ENCODE measurements at places on chromosomes 3 and 15. TPM values are rescaled to one million over a fixed set of nuclear protein-coding genes. Genes with fewer than 3 reads are reported as not detected.

- DNase-seq, result no peak
These were observed 47.9 kb upstream of the LCTL start for GRCh38 chr15:66613743-66614142.

GRCh38 chr3:164962610-164963009 lies 115.7 kb downstream of the SI start:
- DNase-seq, result no peak

GRCh38 chr15:69011641-69012040 lies 2.9 kb upstream of the NOX5 start:
- DNase-seq, result no peak

GRCh38 chr15:60539016-60539415 lies 60.1 kb upstream of the ICE2 start:
- DNase-seq, result no peak

GRCh38 chr3:195899701-195900435 lies 8.5 kb downstream of the TNK2 start:
- no peak for DNase-seq

DNA sequence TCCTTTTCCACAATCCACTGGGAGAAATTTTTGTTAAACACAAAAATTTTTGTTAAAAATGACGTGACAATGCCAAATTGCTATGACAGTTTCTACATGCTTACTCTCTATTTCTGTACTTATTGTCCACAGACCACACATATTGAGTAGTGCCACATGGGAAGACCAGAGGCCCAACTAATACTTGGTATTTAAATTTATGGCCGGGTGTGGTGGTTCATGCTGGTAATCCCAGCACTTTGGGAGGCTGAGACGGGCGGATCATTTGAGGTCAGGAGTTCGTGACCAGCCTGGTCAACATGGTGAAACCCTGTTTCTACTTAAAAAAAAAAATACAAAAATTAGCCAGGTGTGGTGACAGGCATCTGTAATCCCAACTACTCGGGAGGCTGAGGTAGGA lies 20.3 kb downstream of the ZBTB11 start:
- no peak for DNase-seq

DNA sequence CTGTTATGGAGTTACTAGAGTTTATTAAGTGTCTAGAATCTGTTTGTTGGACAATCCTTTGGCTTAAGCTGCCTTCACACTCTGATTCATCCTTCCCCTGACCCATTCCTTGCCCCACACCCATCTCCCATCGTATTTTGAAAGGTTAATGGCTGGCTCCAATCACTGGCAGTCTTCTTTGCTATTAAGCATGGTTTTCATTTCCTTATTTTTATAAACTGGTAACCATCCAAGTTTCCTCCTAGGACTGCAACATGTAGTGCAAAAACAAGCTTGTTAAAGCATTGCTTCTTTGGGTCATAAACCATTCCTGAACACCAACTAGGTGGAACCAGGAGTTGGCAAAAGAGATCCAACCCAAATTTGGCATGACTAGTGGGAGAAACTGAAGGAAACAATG lies 148.4 kb downstream of the DTWD1 start:
- DNase-seq, result no peak

PAQR9 gene
- total RNA-seq, result not detected

GOLGA8T gene
- 0.26 TPM for total RNA-seq

MEGF11 gene
- under 0.01 TPM for total RNA-seq

SI gene
- total RNA-seq, result not detected

SRGAP3 gene
- total RNA-seq, result 10.0 TPM

All from fibroblast of lung (primary cell).